AG08396 (cell line): ENCODE measurements at places on chromosomes 13 and 19.

DNA sequence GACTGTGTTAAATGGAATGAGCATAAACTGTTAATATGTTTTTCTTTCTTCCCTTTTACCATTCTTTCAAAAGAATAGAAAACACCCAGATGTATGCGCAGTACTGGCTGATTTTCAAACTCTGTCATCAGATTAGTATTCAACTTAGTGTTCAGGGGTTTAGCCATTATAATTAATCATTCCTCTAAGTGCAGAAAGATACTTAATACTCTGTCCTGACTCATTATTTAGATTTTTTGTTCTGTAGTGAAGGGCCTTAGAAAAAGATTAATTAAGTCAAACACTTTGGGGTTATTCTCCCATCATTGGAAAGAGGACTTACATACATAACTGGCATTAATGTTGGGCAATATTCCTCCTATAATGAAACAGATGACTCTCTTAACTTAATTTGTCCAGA is 1316.7 kb upstream of the SLC10A2 start:
- no peak for DNase-seq

DNA sequence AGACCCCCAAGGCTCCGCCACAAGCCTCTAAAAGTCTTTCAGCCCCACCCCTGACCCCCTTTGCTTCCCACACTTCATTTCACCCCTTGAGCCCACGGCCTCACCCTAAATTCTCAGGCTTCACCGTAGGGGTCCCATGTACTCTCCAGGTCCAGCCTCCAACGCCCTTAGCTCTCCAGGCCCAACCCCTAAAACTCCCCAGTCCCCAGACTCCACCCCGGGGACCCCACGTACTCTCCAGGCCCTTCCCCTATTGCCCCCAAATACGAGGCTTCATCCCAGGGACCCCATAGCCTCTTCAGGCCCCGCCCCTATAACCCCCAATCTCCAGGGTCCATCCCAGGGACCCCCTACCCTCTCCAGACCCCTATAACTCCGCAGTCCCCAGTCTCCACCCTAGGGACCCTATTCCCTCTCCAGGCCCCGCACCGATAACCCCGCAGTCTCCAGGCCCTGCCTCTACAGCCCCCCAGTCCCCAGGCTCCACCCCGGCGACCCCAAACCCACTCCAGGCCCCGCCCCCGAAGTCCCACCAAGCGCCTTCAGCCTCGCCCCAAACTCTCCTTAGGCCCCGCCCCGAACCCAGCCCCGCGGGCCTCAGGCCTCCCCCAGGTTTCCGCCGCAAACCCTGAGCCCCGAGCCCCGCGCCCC is 619 bp downstream of the MED16 start:
- DNase-seq: no peak

DNA sequence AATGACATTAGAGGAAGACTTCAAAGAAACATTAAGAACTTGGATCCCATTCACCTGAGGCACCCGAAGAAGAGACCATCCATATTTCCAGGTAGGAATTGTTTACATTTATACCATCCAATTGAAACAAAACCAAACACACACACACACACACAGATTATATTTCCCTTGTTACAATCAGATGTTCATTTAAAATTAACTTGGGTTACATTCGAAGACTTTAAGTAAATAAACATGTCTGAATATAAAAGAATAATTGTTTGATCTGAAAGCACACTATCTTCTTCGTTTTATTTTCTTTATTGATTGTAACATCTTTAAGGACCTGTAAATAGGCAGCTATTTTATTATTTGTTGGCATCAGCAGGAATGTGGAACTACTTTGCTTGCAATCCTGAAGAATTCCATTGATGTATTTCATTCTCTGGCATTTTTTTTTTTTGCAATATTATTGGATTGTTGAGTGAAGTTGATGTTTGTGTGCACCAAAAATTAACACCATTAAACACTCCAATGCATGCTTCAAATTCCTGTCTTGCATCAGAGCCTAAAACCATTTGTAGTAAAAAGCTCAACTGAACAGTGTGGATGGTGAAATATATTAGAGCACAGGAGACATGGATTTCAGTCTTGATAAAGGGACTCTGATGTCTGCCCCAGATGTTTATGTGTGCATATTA is 85.3 kb upstream of the FRY start:
- peak; percentile 45 for DNase-seq

DNA sequence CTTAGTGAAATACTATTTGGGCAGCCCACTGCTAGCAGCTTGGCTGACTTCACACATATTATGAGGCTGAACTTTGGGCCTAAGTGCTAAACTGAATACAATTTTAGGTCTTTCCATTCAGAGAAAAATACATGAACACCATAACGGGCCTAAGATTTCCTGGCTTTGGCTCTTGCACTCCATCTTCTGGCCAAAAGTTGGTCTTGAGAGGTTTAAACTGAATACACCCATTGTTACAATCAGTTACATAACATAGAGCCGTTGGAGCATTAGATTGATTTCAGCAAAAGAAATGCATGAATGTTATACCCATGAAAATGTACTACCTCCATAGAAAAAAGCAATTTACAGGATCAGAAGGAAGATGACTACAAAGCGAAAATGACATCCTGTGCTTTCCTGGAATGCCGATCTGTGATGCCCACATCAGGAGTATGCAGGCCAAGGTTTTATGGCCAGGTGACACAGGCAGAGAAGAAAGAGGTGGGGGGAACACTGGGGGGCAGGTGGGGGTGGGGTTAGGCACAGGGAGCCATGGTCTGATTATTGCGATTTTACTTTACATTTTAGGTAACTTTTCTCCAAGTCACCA is 11.1 kb upstream of the SHISA2 start:
- DNase-seq: peak; percentile 31

DNA sequence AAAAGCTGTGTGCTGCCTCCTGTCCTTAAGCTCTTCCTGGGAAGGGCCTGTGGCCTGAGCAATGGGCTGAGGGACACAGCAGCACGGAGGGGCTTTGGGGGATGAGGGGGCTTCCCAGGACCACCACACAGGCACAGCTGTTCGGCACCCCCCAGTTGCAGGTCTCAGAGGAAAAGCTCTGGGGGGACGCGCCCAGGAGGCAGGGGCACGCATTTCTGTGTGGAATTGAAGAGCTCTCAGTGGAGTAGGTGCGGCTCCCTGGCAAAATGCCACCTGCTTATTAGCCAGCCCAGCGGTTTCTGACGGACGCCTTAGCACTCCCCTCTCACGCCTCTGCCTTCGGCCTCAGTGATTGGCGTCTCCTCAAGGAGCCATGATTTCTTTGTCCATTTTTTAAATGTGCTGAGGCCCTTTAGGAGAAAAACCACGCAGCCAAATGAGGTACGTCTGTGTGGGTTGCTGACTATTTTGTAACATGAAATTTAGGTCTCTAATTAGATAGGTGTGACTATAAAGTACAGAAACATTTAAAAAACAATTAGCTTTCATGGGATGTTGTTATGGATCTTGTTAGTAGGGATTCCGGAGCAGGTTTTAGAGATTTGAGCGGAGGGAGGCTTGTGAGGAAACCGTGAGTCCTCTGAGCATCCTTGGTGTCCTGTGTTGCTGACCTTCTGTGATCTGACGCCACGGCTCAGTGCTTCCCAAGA is 4.0 kb downstream of the MCF2L start:
- DNase-seq: no peak

GRCh38 chr13:102846261-102847015 is 606 bp downstream of the ERCC5 start:
- DNase-seq: no peak

DNA sequence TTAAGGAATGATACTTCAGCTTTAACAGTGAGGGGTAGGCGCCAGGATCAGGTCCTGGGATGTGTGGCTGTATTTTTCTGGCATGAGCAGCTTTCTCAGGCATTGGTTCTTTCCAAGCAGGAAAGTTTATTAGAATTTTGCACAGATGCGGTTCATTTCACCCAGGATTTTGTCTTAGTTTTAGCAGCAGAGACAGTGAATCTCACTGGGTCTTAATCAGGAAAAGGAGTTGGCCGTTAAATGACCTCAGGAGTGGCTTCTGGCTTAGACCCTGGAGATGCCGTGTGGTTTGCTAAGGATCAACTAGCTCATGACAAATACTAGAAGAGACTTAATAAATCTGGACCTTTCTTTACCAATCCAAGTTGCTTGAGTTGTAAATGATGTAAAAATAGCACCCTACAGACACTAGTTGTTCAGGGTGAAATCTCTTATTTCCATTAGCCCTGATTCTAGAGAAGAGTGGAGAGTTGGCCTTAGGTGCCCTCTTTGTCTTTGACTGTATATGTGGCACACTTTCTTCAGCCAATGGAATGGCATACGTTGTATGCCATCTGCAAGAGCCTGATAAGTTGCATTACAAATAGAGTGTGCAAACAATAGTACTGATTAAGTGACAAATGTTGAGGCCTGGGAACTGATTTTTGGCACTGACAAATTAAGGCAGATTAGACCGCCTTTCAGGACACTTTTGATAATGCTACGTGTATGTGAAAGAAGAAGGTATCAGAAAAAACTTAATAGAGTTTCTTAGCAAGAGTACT is 34.0 kb downstream of the LRCH1 start:
- no peak for DNase-seq

DNA sequence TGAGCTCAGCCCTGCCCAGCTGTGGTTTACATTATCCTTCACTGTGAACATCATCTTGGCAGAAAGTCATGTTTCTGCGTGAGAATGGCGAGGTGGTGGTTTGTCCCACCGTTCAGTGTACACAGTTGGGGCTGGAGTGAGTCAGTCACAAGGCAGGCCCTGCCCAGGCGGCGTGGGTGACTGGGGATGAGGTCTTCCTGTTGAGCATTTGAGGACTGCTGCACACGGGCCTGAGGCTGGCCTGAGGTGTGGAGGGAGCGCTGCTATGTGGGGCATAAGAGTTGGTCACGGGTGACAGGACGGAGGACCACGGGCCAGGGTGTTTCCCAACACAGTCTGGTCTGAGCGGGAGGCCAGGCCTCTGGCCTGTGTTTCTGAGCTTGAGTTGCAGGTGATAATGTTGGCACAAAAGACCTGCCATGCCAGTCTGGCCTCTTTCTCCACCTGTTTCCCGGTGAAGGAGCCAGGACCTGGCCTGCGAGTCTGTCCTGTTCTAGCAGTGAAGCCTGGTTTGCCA is 13.4 kb upstream of the C19orf33 start:
- DNase-seq: peak; percentile 89

DNA sequence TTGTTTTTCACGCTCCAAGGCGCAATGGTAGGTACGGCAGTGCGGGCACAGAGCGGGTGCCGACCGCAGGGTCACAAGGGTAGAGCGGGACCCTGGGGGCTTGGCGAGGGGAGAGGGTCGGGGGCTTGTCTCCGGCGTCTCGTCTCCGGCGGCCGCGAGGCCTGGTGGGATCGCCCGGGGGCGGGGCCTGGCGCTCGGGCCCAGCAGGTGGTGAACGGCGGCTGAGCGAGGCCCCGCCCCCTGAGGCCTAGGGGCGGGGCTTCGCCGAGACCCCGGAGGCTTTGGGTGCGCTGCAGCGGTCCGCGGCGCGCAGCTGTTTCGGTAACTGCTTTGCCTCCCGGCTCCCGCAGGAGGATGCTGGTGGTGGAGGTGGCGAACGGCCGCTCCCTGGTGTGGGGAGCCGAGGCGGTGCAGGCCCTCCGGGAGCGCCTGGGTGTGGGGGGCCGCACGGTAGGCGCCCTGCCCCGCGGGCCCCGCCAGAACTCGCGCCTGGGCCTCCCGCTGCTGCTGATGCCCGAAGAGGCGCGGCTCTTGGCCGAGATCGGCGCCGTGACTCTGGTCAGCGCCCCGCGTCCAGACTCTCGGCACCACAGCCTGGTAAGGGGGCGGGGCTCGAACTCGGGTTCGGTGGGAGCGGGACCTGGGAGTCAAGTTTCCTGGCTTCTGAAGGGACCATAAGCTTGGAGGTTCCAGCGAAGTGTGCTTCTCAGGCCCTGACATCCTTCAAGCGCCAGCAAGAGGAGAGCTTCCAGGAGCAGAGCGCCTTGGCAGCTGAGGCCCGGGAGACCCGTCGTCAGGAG is at the start of gene TSEN34:
Gene TSEN34, plus strand, starts transcription at position 298 of the 800 bp plus-strand sequence. Its CDS starts 57 bp downstream, at position 355.
- DNase-seq: peak; percentile 83

DNA sequence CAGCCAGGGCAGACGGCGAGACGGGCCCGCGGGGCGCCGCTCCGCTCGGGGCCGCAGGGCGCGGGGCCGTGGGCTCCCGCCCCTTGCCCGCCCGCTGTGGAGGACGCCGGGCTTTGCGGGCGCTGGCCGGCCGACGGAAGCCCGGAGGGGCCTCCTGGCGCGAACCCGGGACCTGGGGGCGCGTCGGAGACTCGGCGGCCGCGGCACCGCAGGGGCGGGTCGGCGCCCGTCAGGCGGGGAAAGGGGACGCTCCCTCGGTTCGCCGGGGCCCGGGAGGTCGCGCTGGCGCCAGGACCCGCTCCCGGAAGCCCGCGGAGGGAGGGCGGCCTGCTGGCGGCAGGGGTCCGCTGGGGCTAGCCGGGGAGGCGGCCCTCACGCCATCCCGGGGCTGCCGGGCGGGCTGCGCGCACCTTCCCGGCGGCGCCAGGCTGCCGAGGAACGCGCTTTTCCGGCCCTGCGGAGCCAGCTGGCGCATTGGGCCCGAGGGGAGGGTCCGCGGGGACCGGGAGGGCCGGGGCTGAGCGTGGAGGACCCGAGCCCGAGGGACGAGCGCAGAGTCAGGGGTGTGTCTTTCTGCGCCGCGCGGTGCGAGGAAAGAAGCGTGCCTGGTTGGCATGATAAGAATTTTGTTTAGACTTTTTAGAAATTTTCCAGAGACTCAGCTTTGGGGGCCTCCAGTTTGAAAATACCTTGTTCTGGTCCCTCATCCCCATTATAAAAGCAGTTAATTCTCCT is 511 bp downstream of the GARRE1 start:
- DNase-seq: peak; percentile 69

DNA sequence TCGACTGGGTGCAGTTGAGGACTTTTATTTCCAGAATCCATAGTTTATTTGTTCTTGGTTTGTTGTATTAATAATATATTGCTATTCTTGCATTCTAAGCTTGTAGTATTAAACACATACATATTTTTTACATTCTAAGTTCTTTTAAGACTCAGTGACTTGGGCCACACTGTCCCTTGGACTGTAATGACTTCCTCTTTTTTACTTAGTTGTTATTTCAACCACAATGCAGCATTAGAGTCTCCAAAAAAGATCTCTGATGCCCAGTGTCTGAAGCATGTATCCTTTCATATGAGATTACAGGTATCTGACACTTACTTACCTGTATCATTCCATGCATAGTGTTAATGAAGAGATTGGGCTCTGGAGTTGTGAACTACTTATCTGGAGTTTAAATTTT is 864.9 kb upstream of the PCDH20 start:
- no peak for DNase-seq

GRCh38 chr19:10227026-10227971 is 3.8 kb downstream of the S1PR2 start:
- DNase-seq: peak; percentile 51
